Stimulated activated CD4-positive, alpha-beta T cell treated with anti-CD3 and anti-CD28 coated beads, TNF-alpha, amount 100 ng/mL, for 48 hours (primary cell): ENCODE measurements at places on chromosomes 5 and 9.

- no peak for DNase-seq
Measured at GRCh38 chr9:7921545-7922197, 122.1 kb upstream of the DMAC1 start.

GRCh38 chr9:75111019-75111622, 22.8 kb downstream of the OSTF1 start:
- no peak for DNase-seq

DNA sequence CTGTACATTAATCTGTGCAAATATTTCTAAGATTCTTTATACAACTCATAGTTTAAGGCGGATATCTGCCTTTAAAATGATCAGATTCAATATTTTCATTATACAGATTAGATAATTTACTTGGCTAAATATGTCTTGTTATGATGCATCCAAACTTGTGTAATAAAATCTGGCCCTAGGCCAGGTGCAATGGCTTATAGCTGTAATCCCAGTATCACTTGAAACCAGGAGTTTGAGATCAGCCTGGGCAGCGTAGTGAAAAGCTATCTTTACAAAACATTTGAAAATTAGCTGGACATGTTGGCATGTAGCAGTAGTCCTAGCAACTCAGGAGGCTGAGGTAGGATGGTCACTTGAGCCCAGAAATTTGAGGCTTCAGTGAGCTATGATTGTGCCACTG, 2002.2 kb upstream of the ACO1 start:
- DNase-seq, result no peak

GRCh38 chr5:91535499-91535898, 152.4 kb upstream of the ARRDC3 start:
- no peak for DNase-seq

- no peak for DNase-seq
Measured at GRCh38 chr5:100706776-100707175, 171.6 kb downstream of the FAM174A start.

GRCh38 chr5:135157421-135158313, 123.6 kb upstream of the PITX1 start:
- no peak for DNase-seq

GRCh38 chr9:1221298-1221697, 171.1 kb downstream of the DMRT2 start:
- no peak for DNase-seq

GRCh38 chr9:115495836-115496235, 377.9 kb upstream of the TNC start:
- DNase-seq, result no peak

- no peak for DNase-seq
Measured at GRCh38 chr5:122439645-122440044, 127.6 kb downstream of the SNCAIP start.

- no peak for DNase-seq
Measured at GRCh38 chr5:2220741-2221140, 338.0 kb upstream of the IRX4 start.

- DNase-seq, result no peak
Measured at GRCh38 chr5:107457881-107458280, 212.9 kb downstream of the EFNA5 start.

DNA sequence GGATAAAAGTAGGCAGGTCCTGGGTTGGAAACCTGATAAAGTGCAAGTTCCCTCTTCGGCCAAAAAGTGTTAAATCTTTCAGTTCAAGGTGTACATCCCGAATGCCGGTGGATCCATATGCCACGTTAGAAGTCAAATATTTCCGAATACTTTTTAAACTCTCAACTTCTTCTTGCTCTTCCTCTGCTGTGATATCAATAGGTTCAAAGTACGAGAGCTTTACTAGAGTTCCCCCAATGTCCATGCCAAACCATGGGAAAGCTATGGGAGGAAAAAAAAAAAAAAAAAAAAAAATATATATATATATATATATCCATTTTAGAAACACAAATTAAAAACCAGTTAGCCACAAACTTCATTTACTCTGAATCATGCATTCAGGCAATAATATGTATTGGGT, 10.4 kb downstream of the PANK3 start:
- no peak for DNase-seq

DNA sequence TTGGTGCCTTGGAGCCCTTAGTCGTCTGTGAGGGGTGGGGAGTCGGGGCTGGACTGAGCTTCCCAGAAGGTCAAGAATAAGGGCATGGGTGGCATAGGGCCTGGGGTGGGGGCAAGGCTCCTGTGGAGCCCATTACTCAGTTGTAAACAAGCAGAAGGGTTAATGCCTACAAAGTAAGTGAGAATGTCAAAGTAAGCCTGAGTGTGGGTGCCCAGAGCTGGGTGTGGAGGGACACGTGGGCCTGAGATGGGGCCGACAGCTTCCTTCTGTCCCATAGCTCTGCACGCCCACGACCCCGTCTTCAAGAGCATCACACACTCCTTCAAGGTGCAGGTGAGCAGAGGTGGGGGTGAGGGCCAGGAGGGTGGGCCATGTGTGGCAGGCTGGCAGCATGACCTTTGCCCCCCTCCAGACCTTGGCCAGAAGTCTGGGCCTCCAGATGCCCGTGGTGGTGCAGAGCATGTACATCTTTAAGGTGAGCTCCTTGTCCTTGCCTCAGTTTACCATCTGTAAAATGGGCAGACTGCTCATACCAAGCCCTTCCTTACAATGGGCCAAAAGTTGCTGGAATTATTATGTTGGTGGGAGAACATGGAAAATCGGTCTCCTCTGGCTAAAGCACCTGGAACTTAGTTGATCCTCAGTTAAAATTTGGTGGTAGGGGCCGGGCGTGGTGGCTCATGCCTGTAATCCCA, 11.1 kb downstream of the DOLK start:
- DNase-seq, result no peak

DNA sequence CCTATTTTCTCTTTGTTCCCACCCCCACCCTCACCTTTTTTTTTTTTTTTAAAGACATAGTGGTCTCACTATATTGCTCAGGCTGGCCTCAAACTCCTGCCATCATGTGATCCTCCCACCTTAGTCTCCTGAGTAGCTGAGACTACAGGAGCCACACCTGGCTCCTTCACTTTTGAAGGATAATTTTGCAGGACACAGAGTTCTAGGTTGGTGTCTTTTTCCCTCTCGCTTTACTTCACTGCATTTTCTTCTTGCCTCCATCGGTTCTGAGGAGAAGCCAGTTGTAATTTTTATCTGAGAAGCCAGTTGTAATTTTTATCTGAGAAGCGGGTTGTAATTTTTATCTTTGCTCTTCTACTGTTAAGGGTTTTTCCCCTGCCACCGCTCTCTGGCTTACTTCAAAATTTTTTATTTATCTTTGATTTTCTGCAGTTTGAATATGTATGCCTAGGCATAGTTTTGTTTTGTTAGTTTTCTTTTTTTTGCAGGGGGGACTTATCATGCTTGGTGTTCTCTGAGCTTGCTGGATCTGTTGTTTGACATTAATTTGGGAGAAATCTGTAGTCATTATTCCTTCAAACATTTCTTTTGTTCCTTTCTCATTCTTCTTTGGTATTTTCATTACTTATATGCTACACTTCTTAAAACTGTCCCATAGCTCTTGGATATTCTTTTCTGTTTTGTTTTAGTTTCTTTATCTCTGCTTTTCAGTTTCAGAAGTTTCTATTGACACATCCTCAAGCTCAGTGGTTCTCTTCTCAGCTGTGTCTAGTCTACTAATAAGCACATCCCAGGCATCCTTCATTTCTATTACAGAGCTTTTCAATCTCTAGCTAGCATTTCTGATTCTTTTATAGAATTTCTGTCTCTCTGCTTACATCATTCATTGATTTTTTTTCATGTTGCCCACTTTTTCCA, 148.2 kb upstream of the CHD1 start:
- no peak for DNase-seq

- no peak for DNase-seq
Measured at GRCh38 chr9:113674436-113674835, 201.7 kb upstream of the ZNF618 start.

DNA sequence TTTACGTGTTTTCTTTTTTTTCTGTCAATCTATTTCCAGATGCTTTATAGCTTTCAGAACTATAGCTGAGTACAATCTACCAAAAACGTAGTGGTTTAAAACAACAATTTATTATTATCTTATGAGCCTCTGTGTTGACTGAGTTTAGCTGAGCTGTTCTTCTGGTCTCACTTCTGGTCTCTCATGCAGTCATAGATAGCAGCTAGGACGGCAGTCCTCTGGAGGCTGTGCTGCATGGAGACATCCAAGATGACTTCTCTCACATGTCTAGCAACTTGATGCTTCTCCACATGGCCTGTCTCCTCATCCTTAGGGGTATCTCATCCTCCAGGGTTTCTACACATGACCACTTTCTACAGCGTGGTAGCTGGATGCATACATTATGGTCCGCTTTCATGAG, 22.0 kb upstream of the RAD23B start:
- no peak for DNase-seq

- DNase-seq, result no peak
Measured at GRCh38 chr5:125492977-125493376, 746.5 kb upstream of the ZNF608 start.

- no peak for DNase-seq
Measured at GRCh38 chr5:33816791-33817190, 75.0 kb downstream of the ADAMTS12 start.

- DNase-seq, result no peak
Measured at GRCh38 chr5:106757672-106758071, 913.1 kb downstream of the EFNA5 start.

- DNase-seq, result no peak
Measured at GRCh38 chr9:89405826-89406225, 87.5 kb downstream of the SECISBP2 start.

- DNase-seq, result no peak
Measured at GRCh38 chr9:113381909-113382411, 5.2 kb upstream of the HDHD3 start.

GRCh38 chr9:18739641-18740318, 265.8 kb downstream of the ADAMTSL1 start:
- no peak for DNase-seq

DNA sequence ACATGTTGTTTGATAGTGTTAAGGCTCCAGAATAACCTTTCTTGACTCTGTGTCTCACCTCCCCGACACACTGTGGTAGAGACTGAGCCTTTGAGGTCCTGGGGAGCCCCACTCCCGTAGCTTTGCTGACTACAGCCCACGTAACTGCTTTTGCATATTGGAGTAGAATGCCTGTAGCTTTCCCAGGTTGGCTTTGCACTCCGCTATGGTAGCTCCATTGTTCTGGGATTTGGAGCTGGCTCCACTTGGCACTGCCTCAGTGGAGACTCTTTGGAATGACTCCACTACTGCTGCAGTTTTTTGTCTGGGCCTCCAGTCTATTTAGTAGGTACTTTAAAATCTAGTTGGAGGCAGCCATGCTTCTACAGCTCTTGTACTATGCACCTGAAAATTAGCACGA, 56.2 kb upstream of the ANXA1 start:
- no peak for DNase-seq

DNA sequence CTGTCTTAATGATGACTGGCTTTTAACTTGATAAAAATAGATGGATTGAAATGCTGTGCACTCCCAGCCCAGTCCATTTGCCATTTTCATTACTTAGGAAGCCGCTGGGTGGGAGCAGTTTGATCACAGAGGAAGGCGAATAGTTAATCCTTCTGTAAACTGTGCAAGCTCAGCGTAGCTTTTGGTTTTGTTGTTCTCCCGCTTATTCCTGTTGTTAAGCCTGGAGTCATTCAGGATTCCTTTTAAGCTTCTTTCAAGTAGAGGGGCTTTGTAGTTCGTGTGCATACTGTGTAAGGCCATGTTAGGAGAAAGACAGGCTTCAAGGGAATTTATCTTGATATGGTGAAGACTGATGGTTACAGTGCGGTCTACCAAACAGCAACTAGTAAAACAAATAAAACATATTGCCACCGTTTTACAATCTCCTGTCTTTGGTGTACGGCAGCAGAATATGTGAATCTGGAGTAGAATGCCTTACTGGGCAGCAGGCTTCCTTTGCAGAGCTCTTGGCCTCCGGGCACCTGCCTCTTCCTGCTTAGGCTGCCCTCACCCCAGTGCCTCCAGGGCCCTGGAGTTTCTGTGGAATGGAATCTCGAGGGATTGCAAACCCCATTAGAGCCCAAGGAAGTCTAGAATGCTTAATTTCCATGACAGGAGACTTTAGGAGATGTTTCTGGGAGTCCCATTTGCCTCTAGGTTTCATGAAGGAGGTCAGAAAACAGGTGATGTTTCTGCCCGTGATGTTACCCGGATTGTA, 141.4 kb downstream of the TRIO start:
- no peak for DNase-seq

DNA sequence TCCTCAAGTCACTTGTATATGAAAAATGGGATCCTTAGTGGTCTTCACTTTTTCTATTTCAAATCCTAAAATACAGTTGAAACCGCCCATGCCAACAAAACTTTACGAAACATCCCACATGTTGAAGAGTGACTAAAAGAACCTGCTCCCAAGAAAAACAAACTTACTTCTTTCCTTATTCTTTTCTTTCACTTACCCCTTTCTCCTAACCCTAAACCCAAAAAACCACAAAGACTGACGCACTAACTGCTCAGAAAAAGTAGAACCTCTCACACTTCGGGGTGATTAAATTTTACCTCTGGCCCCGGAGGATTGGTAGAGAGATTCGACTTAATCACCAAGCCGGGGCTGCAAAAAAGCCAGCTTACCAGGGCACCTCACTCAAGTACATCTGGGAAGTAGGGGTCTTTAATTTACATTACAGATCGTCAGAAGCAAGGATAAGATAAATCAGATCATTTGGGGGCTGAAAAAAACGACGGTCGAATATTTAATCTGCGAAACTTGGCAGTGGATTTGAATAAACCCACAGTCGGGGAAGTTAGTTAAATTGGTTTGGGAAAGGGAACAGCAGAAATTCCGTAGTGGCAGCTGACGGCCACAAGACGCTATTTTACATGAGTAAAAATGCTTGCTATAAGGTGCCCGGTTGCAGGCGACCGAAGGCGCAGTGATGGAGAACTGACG, 1.3 kb downstream of the CDO1 start:
- no peak for DNase-seq

DNA sequence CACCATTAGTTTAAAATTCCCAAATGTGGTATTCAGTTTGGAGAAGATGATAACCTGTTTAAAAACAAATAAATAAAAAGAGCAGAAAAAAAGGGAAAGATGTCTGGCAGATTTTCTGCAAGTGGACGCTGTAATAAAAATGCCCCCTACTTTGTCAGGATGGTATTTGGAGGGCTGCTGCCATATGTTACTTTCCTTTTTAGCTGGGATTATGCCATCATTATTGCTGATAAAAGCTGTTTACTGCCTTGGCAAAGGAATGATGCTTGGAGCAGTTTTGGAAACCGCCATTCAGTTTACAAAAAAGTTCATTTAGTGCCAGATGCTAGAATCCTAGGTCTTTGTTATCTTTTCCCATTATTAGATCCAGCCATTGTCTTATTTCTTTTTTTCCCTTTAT, 104.8 kb downstream of the PBX3 start:
- no peak for DNase-seq
